Activated CD4-positive, CD25-positive, alpha-beta regulatory T cell treated with anti-CD3 and anti-CD28 coated beads, Interleukin-2, amount 50 U/mL, for 24 hours (primary cell): ENCODE measurements at places on chromosomes 2 and 18.

DNA sequence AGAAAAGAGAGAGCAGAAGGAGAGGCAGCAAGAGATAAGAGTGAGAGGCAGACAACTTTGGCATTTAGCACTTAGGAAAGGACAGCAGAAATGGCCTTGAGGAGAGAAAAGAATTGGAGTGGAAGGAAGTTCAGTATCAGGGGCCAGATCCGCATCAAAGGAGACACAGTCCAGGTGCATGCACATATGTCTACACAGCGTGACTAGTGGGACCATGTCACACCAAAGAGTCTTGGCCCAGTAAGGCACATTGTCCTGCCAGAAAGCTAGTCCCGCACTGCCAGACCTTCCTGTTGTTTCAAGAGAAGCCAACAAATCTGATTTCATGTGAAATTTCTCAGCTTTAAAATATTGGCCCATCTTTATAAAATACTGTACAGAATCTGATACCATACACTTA, 8.5 kb upstream of the STK39 start:
- ATAC-seq, result no peak

DNA sequence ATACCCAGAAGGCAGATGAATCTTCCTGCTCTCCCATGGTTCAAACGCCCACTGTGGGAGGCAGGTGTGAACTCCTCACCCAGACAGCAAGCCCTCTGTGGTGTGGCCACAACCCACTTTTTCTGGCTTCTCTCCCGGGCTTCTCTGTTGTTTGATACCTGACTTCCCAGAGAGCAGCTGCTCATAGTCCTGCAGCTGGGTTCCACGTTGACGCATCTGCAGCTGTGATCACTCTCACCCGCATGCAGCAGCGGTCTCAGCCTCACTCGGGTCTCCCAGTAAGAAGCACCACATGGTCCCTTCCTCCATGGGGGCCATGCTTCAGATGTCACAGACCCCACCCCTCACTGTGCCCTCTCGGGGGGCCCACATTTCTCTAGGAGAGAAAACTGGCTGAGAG, 3.5 kb downstream of the ASPRV1 start:
- ATAC-seq, result no peak

- no peak for ATAC-seq
Measured at GRCh38 chr2:133854603-133855200, 286.4 kb upstream of the NCKAP5 start.

- ATAC-seq, result peak; percentile 41
Measured at GRCh38 chr2:24317491-24317920, 42.8 kb downstream of the ITSN2 start.

DNA sequence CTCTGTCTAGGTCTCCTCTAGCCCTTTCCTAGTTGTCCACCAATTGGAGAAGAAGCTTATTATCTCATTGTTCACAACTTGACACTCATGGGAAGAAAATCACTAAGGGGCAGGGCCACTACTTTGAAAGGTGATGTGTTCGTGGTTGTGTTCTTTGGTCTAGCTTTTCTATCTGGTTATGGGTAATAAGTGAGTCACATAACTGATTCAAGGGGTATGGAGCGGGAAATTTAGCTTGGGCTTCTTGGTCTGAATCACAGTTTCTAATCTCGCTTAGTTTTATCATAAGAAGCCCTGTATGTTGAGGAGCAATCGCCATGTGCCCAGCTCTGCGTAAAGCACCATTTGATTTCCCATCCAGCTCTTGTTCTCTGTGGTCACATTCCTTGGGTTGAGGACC, 18.7 kb upstream of the DYTN start:
- peak; percentile 83 for ATAC-seq

GRCh38 chr2:65834062-65834461, 401.7 kb upstream of the SPRED2 start:
- ATAC-seq, result no peak

- no peak for ATAC-seq
Measured at GRCh38 chr2:240597054-240597418, 10.5 kb downstream of the CAPN10 start.

- ATAC-seq, result no peak
Measured at GRCh38 chr2:8116661-8117060, 565.2 kb upstream of the ID2 start.

DNA sequence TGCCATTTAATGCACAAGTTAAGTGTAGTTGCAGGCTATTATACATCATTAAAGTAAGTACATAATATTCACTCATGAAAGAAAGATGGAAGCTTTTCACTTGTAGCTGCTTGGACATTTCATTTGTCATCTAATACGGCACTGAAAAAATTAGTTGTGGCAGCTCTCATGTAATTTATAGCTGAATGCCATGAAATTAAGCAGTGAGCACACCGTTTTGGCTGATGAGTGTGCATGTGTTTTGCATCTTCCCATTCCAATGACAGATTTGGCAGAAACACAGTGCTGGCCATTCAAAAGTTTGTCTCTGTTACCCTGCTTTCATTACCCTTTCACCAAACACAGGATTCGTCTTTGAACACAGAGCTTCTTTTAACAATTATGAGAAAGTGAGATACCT, 174.0 kb downstream of the PTGR3 start:
- no peak for ATAC-seq

DNA sequence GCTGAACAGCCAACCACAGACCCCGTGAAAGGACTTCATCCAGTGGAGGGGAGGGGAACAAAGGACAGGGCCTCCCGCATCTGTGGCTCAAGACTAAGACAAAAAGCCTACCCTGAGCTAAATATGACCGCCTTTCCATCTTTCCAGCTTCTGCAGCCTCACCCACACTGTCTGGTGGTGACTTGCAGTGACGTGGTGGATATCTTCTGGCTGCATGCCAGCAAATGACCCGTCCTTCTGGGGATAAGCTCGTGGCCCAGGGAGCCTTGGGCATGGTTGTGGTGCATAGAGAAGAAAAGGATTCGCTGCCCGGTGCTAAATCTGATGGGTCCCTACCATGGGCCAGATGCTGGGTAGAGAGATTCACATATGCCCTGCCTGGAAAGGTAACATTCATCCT, 8.7 kb upstream of the NGEF start:
- ATAC-seq, result no peak

- ATAC-seq, result no peak
Measured at GRCh38 chr18:80252136-80252535, 4.8 kb upstream of the PARD6G start.

- ATAC-seq, result no peak
Measured at GRCh38 chr18:74996996-74997395, 211.9 kb downstream of the PTGR3 start.

DNA sequence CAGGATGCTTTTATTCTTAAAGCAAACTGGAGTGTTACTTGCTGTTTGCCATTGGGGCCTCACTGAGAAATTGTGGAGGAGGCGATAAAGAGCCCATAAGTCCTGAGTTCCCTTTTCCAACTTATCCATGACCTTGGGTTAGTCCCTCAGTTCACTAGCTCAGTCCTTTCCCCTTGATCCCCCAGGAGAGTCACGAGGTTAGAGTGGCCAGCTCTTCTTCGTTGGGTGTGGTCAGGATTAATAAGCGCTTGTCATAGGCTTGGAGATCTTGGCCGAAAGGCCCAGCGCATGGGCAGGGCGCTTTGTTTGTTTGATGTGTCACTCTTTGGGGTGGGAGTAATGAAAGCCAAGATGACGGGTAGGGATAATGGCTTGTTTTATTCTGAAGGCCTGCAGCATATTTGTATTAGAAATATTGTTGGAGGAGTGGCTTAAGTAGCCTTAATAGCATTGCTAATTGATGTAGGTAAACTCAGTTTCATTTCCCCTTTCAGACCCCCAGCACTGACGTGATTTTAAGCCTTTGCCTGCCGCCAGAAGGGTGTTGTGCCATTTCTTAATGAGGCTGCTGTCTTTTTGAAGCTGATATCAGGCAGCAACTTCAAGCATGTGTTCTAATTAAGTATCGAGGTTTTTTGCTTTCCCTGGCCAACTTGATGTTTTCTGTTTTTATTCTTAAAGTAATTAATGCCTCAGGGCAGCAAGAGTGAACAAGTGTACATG, 15.7 kb downstream of the GRHL1 start:
- no peak for ATAC-seq

DNA sequence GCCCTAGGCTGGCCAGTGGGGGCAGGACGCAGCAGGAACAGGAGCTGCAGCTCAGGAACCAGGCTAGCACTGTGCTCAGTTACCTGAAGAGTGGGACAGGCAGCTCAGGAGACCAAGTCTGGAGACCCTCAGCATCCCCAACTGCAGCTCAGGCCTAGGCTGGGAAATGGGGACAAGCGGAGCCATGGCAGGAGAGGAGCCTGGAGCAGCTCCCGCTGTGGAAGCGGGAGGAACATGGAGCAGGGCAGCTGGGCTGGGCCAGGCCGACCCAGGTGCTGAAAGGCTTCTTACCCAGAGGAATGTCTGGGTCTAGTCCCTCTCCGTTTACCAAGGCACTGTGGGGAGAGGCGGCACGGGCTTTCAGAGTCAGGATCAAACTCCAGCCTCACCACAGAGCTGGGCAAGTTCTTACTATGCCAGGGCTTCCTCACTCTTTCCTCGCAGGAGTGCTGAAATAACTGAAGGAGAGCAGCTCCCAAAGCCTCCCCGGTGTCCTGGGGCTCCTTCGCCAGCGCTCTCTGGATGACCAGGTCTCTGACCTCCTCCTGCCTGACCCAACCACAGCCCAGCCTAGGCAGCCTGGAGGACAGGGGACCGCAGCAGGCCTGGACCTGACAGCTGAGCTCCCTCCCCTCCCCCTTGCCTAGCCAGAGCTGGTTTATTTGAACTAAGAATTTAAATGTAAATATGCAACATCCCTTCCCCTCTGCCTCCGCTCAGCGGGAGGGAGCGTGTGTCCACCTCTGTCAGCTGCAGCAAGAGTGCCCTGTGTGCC, 247.8 kb upstream of the SIX2 start:
- no peak for ATAC-seq

DNA sequence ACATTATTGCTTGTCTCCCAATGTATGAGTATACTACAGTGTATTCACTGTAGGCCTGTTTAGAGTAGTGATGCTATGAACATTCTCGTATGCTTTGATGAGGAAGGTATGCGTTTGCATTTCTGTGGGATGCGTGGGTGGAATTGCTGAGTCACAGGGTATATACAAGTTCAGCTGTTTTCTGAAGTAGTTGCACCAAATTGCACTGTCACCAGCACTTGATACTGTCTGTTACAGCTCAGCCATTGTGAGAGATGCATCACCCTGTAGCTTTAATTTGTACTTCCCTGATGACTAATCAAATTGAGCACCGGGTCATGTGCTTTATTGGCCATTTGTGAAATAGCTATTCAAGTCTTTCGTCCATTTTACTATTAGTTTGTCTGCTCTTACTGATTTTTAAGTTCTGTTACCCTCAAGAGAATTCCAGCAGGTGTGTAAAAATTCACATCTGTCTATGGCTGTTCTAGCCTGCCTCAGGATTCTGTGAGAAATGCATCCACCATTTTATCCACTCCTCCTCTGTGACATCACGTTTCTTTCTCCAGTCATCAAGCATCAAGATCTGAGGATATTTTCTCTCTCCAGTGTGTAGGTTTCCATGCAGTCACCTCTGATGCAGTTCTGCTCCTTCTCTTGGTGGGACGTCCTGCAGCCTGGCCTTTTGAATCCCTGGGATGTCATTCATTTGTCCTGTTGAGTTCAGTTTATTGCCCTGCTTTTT, 72.5 kb downstream of the DGKD start:
- ATAC-seq, result peak; percentile 95

DNA sequence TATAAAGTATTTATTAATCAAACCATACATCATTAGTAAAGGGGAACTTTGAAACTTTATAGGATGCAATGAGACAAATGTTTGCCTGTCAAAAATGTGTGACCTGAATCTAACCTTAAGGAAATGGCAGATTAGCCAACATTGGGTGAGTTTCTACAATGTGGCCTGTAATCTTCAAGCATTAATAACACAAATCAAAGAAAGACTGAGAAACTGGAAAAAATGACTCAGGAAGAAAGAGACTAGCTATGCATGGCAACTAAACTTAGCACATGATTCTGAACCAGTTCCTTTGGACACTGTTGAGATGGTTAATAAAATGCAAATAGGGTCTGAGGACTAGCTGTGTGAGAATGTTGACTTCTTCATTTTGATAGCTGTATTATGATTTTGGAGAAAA, 628.6 kb upstream of the ID2 start:
- ATAC-seq, result no peak

DNA sequence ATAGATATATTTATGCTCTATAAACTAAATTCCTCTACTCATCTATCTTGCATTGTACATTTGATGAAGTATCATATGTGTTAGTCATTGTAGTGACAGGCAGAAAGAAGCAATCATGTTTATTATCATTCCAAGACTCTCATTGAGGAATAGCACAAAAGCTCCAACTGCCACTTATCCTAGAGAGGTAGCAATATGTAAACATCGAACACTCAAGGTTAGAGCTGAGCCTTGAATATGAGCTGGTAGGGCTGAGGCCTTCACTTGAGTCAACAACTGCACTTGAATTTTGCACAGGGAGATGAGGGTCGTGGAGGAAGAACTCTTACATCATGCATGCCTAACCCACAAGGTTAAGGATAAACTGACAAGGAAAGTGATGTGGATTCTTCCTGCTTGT, 900.9 kb downstream of the CPS1 start:
- ATAC-seq, result no peak

DNA sequence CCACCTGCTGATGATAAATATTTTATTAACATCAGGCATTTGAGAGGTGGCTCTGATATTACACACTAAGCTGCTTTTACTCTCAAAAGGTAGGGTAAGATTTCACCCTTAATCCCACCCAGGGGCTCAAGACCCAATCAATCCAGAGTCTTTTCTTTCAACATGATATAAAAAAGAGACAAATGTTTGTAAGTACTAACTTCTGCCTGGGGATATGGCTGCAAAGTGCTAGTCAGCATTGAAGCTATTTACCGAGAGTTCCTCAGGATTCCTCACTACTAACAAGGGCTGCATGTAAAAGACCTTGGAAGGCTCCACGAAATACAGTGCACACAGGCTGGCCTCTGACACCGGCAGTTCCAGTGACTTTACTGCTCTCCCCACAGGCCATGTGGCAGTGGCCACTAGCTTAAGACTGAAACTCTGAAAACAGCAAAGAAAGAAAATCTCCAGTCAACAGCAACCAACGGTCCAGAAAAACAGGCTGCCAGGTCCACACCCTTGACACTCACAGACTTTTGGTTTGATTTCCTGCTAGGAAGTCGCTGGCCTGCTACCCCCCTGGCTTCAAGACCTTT, 11.2 kb downstream of the MREG start:
- ATAC-seq, result no peak

DNA sequence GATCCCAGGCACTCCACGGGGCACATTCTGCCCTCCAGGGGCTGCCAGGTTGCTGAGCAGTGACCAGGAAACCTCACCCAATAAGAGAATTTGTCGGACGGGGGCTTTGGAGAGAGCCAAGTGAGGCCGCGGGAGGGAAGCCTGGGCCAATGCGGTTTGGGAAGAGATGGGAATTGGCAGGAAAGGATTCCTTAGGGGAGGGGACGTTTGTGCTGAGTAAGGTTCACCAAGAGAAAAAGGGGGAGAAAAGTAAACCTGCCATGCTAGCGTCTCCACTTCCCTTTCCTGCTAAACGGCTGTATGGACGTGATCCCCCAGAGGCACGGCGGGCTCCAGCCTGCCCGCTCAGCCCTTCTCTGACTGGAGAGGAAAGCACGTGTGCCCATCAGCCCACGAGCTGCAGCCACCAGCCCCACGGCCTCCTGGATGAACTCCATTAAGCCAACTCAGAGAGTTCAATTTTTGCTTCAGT, 194.4 kb upstream of the ID2 start:
- no peak for ATAC-seq
